CD4-positive, alpha-beta T cell treated with Interleukin-21 for 1 hour (primary cell): ENCODE measurements at places on chromosomes 7 and 10.
A peak's percentile ranks its signal among the peaks of the same experiment; 100 is the strongest.

GRCh38 chr7:107659666-107660065 is 962 bp upstream of the SLC26A4 start:
- no peak for DNase-seq

GRCh38 chr7:22812353-22812752 is 10.3 kb downstream of the TOMM7 start:
- no peak for DNase-seq

GRCh38 chr10:73840056-73840402 is 28.6 kb upstream of the NDST2 start:
- no peak for DNase-seq

DNA sequence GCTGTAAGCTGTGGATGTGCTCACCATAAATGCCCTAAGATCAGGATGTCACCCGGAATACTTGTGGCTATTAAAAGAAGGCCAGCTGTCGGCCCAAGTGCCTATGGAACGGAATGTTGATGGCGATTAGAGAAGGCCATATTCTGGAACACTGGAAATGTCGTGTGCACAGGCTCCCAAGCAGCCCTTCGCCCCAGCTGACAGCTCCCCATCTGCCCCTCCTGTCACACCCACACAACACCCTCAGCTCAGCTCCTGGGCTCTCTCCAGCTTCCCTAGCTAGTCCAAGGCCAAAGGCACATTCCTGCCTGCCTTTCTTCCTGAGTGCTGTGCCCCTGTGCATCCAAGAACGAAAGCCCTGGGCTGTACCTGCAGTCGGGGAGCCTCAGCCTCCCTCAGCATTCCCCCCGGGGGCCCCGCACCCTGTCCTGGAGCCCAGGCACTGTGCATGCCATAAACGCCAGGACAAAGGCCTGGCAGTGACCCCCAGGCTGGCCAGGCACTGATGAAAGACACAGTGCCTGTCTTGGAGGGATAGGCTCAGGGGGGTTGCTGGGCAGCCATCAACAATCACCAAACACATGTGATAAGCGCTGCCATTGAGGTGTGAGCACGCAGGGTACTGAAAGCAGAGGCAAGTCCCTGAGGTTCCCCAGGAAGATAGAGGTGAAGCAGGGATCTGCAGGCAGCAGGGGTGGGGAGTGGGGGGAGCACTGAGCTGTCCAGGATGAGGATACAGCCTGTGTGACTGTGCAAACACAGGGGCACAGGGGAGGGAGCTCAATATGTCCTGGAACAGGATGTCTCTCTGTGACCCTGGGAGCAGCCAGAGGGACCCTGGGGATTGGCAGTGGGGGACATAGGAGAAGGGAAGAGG is 3.7 kb upstream of the LDB3 start:
- no peak for DNase-seq

- no peak for DNase-seq
Observed at GRCh38 chr7:29077176-29077575, 69.2 kb downstream of the CPVL start.

- DNase-seq: no peak
Observed at GRCh38 chr7:29304756-29305155, 110.2 kb downstream of the CHN2 start.

DNA sequence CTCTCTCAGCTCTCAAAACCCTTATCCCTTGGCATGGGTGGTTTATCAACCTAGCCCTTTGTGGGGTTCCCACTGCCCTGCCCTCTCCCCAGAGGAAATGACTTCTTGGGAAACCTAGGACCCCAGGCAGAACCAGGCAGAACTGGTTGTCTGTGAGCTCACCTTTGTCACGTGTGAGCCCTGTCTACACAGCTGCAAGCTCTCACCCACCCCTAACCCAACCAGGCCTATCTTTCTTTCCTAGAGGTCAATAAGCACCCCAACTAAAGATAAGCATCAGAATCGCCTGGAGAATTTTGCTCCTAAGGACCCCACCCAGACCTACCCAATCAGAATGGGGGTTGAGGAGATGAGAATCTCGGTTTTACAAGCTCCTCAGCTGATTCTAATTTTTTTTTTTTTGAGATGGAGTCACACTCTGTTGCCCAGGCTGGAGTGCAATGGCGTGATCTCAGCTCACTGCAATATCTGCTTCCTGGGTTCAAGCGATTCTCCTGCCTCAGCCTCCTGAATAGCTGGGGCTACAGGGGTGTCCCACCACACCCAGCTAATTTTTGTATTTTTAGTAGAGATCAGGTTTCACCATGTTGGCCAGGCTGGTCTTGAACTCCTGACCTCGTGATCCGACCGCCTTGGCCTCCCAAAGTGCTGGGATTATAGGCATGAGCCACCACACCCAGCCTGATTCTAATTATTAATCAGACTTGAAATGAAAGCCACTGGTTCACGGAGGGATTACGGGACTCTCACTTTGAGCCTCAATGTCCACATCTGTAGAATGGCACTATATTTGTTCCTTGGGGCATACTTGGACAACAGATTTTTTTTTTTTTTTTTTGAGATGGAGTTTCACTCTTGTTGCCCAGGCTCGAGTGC is 7.5 kb upstream of the DDIT4 start:
- DNase-seq: no peak

- no peak for DNase-seq
Observed at GRCh38 chr7:85224171-85224570, 37.3 kb upstream of the SEMA3D start.

GRCh38 chr10:21424459-21424861 is 101.0 kb downstream of the SKIDA1 start:
- DNase-seq: no peak

- DNase-seq: no peak
Observed at GRCh38 chr10:82768040-82768439, 893.0 kb downstream of the NRG3 start.

GRCh38 chr10:35091994-35092790 is 2.1 kb upstream of the CUL2 start:
- DNase-seq: no peak

GRCh38 chr10:97687785-97688781 is 1.0 kb upstream of the AVPI1 start:
- no peak for DNase-seq

DNA sequence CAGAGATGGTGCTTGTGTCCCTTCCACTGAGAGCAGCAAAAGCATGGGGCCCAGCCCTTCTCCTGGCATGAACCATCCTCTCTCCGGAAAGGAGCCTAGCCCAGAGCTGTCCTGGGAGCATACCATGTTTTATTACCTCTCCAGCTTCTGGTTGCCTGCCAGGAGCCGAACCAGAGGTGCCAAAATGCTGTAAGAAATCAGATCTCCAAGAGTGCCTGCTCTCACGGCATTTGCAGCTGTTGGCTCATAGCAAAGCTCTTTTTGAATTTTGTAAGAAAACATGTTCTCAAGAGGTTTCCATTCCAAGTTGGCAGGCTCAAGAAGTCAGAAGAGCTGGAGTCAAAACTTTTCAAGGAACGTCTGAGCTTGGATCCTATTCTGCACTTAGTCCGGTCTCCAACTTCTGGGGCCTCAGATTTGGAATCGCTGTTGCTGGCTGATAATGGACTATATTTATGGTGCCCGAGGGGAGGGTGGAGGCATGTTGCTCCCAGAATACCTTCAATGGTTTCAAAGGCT is 211.7 kb upstream of the MKI67 start:
- no peak for DNase-seq

- no peak for DNase-seq
Observed at GRCh38 chr10:77644557-77645243, 7.1 kb upstream of the KCNMA1 start.

- DNase-seq: no peak
Observed at GRCh38 chr10:21261842-21262294, 263.6 kb downstream of the SKIDA1 start.

DNA sequence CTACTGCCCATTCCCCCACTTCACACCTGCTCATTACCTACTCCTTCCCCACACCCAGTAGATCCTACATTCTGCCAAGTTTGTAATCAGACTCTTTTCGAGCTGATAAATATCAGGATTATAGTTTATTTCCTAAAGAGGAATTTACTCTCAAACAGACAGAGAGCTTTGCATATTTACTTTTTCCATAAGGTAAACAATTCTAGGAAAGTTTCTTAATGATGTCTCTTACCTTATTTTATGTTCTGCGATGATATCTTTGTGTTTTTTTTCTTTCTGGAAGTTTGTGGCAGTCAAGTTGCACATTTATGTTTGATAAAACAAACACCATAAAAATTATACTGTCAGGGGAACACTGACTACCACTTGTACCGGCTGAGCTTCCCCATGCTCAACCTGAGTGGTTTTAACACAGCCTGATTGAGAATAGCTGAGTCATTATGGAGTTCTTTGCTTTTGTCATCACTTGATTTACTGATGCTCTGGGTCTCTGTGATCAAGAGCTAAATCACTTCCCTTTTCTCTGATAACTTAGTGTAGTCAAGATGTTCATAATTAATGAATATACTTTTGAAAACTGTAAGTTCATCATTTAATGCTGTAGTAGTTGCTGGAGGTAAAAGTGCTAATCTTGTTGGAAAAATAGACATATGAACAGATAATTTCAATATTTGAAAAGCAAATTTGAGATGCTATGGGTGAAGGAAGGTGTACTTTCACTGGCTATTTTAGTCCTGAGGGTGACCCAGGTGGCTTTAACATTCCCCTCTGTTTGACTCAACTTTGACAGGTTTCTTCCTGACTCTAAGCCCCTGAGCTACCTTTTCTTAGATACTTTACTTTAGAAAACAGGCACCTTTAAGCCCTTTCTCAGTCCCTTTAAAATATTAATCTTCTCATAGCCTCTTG is 1034.5 kb upstream of the LRRTM3 start:
- DNase-seq: no peak

DNA sequence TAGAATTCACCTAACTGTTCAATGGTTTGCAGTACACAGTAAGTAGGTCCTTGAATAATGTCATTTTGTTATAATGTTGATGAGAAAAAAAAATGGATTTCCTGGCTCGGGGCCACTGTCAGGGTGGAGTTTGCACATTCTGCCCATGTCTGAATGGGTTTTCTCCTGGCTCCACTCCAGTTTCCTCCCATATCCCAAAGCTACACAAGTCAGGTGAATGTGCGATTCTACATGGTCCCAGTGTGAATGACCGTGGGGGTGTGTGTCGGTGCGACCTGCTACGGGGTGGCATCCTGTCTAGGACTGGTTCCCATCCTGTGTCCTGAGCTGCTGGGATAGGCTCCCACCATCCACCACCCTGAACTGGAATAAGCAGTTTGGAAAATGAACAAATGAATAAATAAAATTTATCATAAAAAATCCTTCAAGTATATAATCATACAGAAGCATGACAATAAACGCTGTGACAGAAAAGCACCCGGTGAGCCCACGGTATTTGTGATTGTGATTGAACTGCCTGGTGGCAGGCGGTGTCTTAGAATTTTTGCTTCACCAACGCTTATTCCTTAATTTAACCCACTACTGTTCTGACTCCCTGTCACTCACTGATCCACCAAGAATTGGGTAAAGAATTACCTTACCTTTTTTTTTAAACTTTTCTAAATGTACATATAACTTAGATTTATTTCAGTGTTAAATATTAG is 114.1 kb downstream of the ICA1 start:
- no peak for DNase-seq

GRCh38 chr7:140165422-140165821 is 11.4 kb downstream of the KDM7A start:
- DNase-seq: no peak

DNA sequence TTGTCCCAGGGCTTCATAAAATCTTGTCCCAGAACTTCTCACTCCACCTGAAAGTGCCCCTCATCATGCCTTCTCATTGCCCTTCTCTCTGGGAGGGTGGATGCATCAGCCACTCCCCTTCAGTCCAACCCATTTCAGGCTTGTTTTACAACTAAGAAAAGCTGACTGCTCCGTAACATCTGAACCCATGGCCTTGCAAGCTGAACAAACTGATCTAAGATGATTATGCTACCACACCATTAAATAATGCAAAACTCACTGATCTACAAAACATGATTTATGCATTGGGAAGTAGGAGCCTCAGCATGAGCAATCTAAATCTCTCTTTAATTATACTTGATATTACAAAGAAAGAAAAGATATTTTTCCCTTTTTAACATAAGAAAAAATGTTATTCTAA is 34.8 kb downstream of the TFPI2 start:
- DNase-seq: no peak

GRCh38 chr10:35561715-35562114 is 43.4 kb upstream of the GJD4 start:
- DNase-seq: no peak

GRCh38 chr10:6141296-6142151 is 52.7 kb downstream of the RBM17 start:
- peak; percentile 45 for DNase-seq

DNA sequence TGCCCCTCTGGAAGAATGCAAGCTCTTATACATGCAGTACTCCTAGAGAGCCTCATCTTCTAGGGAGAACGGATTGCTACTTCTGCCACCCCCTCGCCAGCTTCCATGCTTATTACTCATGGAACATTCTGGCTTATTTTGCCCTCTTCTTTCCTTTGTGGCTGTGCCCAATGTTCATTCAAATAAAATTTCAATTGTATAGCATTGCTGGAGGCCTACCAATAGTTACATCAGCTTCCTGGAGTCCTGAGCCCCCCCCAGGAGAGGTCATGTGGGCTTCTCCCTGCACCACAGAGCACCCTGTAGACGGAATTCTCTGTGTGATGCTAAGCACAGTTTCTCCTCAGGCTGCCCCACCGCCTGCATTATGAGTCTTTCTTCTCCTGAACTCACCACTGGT is 1094.0 kb downstream of the KCNMA1 start:
- no peak for DNase-seq

DNA sequence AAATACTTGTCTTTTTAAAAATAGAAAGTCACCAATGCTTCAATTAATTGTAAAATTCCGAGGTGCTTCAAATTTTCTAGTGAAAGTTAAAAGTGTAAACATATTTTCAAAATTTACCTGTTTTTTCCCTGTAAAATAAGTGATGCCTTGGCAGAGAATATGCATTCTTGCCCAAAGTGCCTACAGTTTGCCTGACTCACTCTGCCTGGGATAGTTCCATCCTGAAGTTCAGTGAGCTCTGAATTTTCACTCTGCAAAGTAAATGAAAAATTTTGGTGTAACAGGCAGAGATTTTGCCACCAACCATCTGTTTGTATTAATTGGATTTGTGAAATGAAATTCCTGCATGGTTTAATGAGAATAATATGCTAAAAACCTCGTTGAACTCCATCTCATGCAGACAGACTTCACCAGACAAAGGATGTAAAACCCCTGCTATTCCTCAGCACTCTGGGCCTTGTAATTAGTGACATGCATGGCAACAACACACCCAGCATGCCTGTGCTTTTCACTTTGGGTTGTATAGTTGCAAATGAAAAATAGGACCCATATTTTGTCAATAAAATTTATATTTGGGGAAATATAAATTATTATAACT is 117.4 kb upstream of the GNAI1 start:
- DNase-seq: no peak
